Activated CD4-positive, alpha-beta T cell treated with anti-CD3 and anti-CD28 coated beads, Interleukin-2, Interleukin-4, amounts not matched to agents 100 ng/mL and 50 ng/mL, durations not matched to agents 16 hours and 8 hours (primary cell): ENCODE measurements at places on chromosomes 2 and 18.

- DNase-seq = no peak
These were observed 11.6 kb upstream of the B4GALT6 start for GRCh38 chr18:31695989-31696388.

DNA sequence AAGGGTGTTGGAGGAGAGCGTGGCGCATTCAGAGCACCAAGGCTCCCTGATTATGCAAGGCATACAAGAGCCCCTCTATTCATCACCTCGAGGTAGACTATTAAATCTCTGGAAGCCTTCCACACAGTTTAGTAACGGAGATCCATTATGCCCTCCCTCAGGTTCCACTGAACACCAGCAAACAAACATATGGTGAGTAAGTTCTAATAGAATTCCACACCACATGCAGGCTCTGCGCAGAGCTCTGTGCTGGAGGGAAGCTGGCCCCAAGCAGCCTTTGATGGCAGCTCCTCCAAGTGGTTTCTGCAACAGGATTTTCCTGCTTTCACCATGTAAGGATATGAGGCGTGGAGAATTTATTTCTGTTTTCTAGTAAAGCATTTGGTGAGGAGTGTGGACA lies 238.6 kb downstream of the C1D start:
- no peak for DNase-seq

DNA sequence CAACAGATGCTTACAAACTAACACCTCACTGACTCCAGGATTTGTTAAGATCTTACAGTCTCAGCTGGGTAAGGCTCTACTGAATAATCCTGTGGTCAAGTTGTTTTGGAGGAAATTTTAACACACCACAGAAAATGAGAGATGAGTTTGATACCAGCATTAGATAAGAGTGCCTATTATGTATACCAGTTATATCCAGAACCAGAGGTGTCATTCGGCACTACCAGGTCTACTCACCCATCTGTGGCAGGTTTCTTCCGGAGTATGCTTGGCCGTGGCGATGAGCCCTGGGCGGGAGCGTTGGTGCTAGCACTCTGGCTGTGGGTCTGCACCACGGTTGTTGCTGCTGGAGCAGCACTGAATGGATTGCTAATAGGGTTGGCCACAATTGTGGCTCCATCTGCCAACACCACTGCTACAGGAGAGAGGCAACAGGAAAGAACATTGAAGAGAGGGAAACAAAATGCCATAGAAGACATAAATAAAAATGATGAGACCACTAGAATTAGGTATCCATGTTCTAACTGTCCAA lies 41.2 kb downstream of the SAP130 start:
- no peak for DNase-seq

- DNase-seq = no peak
These were observed 124.8 kb downstream of the KLHL29 start for GRCh38 chr2:23509596-23510292.

- DNase-seq = no peak
These were observed 72.5 kb upstream of the RMDN2 start for GRCh38 chr2:37852585-37853014.

GRCh38 chr2:231644426-231644825 lies 51.8 kb downstream of the TEX44 start:
- no peak for DNase-seq

GRCh38 chr2:37997629-37998028 lies 72.5 kb downstream of the RMDN2 start:
- DNase-seq = no peak

DNA sequence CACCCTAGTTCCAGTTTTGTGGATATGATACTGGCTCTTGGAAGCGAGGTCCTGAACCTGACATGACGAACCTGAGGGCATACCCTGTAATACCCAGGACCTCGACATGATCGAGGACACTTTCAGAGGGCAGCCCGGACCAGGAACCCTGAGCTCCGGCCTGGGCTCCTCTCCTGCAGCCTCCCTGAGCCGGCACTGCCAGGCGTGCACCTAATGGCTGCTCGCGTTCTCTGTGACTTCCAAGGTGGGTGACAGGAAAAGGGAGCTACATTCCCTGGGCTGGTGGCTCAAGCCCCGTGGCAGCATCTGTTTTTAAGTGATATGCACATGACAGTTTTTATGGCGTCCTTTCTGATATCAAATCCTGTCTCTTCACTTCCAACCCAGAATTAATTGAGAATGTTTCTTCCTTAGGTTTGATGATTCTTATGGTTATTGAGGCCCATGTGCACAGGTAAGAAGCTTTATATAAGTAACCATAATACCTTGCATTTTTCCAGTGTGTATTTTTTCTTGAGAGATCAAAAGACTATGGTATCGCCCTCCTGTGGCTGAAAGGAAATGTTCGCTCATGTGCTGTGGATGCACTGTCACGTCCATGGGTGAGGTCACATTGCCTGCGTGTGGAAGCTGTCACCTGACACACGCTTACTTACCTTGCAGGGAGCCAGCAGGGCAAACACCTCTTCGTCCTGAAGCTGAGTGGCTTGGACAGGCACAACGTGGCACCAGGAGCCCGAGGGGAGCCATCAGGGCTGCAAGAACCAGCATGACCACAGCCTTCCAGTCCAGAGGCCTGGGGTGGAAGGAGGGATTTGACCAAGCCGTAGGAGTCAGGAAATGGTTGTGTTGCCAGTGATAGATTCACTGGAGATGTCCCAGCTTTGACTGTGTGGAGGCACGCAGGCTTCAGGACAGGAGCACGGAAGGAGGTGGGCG lies 367.4 kb upstream of the MYT1L start:
- no peak for DNase-seq

GRCh38 chr18:10702206-10702605 lies 176.4 kb downstream of the NAPG start:
- DNase-seq = no peak

DNA sequence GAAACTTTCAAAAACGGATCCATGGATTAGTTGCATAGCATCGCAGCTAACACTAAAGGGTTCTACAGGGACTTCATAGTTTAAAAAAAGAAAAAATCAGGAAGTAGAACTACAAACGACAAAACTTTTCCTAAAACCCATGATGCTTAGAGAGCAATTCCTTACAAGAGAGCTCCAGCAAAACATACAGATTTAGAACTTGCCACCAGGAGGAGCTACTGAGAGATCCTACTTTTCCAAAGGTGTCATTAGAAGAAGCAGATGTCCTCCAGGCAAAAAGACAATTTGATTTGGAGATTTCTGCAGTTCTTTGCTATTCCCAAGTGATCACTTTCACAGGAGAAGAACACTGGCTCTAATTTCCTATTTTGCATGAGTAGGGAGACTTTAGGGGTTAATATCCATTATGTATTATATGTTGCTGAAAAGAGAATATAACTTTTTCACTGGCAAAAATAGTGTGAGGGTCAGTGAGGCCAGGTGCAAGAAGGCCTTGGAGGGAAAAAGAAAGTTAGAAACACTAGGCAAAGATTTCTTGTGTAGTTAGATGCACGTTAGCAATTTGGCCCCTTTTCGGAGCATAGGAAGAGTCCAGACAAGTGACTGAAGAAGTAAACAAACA lies 436.2 kb downstream of the SUCLG1 start:
- DNase-seq = peak; percentile 40
